ENCODE measurements at places on chromosomes 6 and 20. TPM values are rescaled to one million over a fixed set of nuclear protein-coding genes. Genes with fewer than 3 reads are reported as not detected.

Gene TOP1
- 12.2 TPM for total RNA-seq

Gene EMILIN3
- total RNA-seq = not detected

Gene CEP162
- total RNA-seq = 9.6 TPM

Gene ACTL10
- total RNA-seq = 4.9 TPM

Gene HINT3
- total RNA-seq = 14.5 TPM

Gene CDSN
- total RNA-seq = not detected

Gene PIM1
- total RNA-seq = 7.3 TPM

DNA sequence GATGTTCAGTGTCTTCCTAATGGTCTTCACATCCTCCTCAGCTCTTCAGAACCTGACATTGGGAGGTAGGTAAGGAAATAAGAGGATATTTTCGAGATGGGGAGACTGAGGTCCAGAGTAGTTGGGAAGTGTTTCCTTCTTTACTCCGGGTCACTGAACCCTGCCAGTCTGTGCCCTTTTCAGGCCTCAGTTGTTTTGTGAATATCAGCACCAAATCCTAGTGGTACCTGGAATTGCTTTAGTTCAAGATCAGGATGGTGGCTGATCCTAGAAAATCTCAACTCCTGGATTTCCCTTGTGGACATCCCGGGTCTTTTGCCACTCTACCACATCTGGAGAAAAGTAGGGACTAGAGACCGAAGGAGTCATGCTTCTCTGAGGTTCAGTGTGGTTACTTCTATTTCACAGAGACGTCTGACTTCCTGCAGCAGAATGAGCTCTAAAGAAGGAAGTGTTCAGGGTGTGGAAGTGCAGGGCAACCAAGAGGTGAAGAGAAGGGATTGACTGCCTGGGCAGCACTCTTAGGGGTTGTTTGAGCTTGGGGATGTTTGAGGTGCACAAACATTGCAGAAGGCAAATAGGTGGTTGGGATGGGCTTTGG is 995 bp downstream of the STK4 start:
- DNase-seq = no peak

- DNase-seq = no peak
These were observed 51.7 kb downstream of the GFOD1 start for GRCh38 chr6:13435477-13436246.

DNA sequence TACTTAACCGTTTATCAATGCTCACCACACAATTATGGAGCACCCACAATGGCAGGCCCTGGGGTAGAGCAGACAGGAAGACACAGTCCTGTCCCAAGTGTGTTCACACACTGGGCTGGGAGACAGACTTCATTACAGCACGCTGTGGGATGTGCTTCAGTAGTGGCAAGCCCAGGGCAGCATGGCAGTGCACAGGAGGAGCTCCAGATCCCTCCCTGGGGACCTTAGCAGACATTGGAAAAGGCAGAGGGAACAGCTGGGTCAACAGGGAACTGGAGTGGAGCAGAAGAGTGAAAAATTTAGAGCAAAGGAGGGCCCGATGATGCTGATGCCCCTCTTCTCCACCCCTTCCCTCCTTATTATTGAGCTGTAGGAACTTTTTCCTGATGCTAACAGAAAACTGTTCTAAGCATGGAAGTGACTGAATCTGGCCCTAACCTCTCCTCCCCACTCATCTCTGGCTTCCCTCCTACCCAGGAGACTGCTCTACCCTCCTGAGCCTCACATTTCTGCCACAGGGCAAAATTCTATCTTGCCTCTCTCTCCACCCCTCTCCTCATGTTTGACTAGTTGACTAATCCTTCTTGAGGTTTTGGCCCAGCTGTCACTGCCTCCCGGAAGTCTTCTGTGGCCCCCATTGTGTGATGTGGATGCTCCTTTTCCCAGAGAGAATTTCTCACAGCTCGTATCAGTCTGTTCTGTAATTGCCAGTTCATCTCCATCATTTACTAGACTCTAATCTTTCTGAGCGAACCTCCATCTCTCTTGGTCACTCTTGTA is 41.3 kb upstream of the NOP56 start:
- no peak for DNase-seq

DNA sequence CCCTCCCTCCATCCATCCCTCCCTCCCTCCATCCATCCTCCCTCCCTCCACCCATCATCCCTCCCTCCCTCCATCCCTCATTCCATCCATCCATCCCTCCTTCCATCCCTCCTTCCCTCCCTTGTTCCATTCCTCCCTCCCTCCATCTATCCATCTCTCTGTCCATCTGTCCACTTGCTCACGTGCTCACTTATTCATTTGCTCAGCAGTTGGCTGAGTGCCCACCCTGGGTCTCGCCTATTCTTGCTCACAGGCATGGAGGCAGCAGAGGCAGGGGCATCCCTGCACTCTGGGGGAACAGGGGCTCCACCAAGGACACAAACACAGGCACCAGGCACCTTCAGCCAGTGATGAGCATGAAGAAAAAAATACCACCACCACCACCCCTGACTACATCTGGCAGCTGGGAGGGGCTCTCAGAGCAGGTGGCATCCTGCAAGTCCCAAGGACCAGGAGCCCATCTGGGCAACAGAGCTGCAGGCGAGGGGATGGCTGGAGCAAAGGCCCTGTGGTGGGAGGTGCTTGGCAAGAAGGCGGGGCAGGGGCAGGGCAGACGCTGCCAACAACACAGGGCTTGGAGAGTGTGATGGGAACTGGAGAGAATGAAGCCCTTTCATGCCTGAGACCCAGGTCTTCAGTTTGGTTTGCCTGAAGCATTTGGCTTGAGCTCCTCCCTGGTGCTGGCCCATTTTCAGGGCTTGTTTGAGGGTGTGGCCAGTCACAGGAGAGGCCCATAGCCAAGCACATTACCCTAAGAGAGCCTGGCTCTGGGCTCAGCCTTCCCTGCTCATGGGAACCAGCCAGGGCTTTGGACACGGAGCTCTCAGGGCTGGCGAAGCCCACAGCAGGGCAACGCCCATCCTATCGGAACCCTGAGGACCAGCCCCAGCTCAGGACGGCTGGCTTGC is 40.2 kb upstream of the MRGBP start:
- no peak for DNase-seq

DNA sequence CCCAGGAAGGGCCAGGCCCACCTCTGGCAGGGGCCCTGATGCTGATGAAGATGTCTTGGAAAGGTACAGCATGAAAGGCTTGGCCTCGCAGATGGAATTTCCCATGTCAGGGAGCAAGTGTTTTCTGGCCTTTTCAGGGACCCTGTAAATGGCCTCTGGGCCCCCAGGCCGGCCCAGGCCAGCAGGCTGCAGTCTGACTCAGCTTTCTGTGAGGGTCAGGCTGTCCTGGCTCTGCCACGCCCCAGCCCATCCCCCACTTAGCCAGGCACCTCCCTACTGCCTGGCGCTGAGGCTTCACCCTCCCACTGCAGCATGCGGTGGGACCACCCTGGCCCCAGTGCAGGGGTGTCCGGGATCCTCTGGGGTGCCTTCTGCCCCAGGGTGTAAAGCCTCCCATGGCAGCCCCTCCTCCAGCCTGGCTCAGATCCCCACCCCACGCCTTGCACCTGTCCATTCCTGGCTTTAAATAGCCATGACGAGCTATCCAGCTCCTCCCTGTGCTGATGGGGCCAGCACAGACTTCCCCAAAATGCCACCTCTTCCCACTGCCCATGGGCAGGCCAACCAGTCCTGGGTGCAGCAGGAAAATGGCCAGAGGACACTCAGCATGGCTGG is 35.6 kb upstream of the GATA5 start:
- no peak for DNase-seq

GRCh38 chr20:17460119-17460518 is 71.1 kb downstream of the BFSP1 start:
- DNase-seq = no peak

- DNase-seq = no peak
These were observed 99.6 kb upstream of the DST start for GRCh38 chr6:56742122-56742791.

DNA sequence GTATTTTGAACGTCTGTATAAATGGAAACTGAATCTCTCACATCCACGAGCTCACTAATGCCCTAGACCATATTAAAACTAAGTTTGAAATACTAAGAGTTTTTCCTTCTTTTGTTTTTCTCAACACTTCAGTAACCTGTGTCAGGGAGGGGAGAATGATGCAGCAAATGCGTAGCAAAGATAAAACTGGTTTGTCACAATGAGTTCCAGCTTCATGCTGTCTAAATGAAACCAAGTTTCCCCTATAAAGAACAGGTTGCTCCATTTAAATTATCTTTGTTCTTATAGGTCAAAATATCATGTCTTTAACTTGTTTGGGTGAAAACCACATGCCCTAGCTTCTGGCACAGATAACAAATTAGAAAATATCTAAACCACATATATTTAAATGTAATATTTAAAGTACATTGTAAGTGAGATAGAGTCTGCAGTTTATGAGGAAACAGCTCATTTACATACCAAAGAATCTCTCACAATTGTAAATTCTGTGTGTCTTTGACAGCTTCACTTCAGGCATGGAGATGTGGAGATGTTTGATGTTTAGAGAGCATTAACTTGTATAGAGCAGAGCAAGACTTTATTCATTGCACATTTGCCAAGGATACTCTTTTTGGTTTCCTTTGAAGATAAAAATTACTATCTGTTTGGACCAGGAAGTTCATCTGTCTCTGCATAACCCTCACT is 7.3 kb downstream of the TRDN start:
- no peak for DNase-seq

GRCh38 chr20:9417665-9418064 is 96.7 kb upstream of the LAMP5 start:
- no peak for DNase-seq

- DNase-seq = no peak
These were observed 241.8 kb downstream of the CDH4 start for GRCh38 chr20:61493798-61494305.

DNA sequence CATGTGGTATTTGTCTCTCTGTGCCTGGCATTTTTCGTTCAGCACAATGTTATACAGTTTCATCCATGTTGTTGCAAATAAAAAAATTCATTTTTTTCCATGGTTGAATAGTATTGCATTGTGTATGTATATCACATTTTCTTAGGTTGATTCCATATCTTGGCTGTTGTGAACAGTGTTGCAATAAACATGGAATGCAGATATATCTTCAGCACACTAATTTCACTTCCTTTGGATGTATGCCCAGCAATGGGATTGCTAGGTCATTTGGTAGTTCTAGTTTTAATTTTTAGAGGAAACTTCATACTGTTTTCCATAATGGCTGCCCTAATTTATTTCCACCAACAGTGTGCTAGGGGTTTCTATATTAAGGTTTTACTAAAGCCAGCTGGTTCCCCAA is 52.6 kb downstream of the GFRAL start:
- DNase-seq = no peak

GRCh38 chr6:27517928-27518787 is 45.3 kb upstream of the ZNF184 start:
- DNase-seq = no peak
